ENCODE measurements at places on chromosomes 16 and 17. TPM values are rescaled to one million over a fixed set of nuclear protein-coding genes. Genes with fewer than 3 reads are reported as not detected.

SAMD14 gene
- total RNA-seq, result 2.0 TPM

GPR179 gene
- not detected for total RNA-seq

PABPN1L gene
- not detected for total RNA-seq

DDX5 gene
- total RNA-seq, result 899 TPM

ITGA3 gene
- total RNA-seq, result 10.8 TPM

PSMD3 gene
- total RNA-seq, result 193 TPM

ZNF205 gene
- 0.09 TPM for total RNA-seq

SLFN12L gene
- total RNA-seq, result 41.9 TPM

RAC3 gene
- total RNA-seq, result 15.4 TPM

RNF222 gene
- total RNA-seq, result not detected

PMFBP1 gene
- total RNA-seq, result not detected

LGALS9 gene
- 35.1 TPM for total RNA-seq

HP gene
- not detected for total RNA-seq

CTRB1 gene
- total RNA-seq, result not detected

SLC16A6 gene
- total RNA-seq, result 3.1 TPM

GPR142 gene
- total RNA-seq, result not detected

CD300LF gene
- not detected for total RNA-seq

GP1BA gene
- not detected for total RNA-seq

KRTAP4-5 gene
- not detected for total RNA-seq

SPIRE2 gene
- total RNA-seq, result 1.9 TPM

KRT27 gene
- not detected for total RNA-seq

Data from activated T-helper 2 cell treated with anti-CD3 and anti-CD28 coated beads, Interferon-gamma antibody, Interleukin-2, Interleukin-4, amounts not matched to agents 10 μg/mL and 5 μg/mL and 100 μg/mL, durations not matched to agents 14 hours and 24 hours and 36 hours (primary cell).